ENCODE measurements at places on chromosomes 4 and X.
A peak's percentile ranks its signal among the peaks of the same experiment; 100 is the strongest.

DNA sequence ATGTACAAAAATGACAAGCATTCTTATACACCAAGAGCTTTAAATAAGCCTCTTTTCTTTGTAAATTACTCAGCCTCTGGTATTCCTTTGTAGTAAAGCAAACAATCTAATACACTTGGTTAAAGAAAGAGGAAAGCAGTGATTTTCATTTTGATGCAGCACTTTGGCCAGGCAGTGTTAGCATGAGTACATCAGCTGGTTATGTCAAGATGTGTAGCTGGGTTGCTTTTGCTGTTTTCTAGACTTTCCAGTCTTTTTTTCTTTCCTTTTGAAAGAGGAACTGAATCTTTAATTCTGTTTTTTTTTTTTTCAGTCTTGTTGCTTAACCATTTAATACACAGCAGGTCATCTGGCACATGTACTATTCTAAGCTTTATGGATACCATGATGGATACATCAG lies 167.1 kb upstream of the AADAT start:
- DNase-seq = no peak

DNA sequence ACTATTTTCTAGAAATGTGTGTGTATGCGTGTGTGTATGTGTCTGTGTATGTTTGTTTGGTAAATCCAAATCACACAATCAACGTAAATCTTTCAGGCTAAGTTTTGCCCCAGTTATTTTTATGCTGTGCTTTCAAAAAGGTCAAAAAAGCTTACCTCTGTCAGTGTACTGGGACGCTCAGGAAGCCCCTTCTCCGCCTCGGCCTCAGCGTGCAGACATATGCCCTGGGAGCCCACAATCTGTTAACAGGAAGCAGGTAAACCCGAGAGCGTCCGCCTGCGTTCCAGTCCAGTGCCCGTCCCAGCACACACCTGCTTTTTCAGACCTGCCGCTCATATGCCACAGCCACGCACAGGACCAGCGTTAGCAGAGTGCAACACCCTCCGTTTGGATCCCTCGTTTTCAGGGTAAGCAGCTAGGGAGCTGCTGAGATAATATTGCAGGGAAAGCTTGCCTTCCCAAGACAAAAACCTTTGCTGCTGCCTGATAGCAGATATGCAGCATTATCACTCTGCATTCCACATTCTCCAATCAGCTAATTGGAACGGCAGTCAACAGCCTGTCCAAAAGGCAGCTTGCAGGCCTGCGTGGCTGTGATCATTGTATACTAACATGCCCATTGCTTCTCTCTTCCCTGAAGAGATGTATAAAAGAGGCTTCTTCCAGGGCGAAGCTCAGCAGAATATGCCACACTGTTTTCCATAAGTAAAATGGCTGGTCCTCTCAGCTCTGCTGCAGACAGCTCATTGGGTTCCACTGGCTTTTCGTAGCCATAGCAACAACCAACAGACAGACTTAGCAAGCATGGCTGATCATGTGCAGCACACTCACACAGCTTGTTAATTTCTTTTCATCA lies at the start of gene SORBS2:
SORBS2 (minus strand) TSS at position 686 of the 856 bp plus-strand sequence. CDS start 121,623 bp downstream, outside the sequence.
- DNase-seq = peak; percentile 21

DNA sequence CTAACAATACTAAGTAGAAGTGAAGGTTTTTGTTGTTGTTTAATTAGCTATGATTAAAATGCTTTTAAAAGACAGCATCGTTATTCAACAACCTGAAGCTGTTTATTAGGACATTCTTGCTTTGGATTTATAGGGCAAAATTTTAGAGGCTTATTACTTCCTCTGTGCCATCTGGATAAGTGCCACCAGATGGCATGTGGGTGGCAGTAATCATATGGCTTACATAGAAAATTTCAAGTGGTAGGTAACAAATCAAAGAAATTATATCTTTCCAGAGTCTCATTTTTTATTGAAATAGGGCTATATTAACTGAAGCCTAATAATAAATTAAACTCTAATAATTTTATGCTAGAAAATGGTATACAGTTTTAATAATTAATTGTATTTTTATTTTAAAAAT lies 83.3 kb upstream of the HTR2C start:
- no peak for DNase-seq

- no peak for DNase-seq
These were observed 142.8 kb upstream of the RAI2 start for GRCh38 chrX:18003876-18004275.

DNA sequence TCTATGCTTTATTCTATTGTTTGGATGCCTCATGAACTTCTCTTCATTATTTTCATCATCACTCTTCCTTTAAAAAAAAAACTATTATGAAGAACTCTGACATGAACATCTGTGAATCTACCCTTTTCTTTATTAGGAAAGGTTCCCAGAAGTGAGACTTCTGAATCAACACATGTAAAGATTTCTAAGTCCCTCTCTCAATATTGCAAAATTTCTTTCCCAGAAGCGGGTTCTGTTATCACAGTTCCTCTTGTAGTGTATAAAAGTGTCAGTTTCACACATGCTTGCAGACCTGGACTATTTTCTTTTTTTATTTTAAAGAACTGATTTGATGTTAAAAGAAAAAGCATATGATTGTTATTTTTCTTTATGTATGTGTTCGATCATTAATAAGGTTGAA lies 330.8 kb upstream of the KLF3 start:
- no peak for DNase-seq

DNA sequence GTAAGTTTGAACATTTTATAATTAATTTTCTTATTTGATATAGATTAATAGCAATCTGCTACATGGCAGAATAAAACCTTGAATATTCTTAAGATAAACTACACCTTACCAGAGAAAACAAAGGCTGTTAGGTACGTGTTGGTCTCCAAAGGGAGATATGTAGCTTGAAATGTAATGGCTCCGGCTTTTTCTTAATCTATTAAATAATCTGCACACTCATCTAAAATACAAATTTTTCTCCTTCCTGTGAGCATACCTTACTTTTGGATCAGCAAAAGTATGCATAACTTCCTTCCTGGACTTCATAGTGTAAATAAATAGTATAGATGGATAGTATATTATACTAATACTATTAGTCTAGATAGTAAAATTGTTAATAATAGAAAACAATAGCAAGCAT lies 141.3 kb downstream of the JADE1 start:
- DNase-seq = no peak

GRCh38 chr4:121376097-121376496 lies 4.7 kb downstream of the QRFPR start:
- DNase-seq = no peak

DNA sequence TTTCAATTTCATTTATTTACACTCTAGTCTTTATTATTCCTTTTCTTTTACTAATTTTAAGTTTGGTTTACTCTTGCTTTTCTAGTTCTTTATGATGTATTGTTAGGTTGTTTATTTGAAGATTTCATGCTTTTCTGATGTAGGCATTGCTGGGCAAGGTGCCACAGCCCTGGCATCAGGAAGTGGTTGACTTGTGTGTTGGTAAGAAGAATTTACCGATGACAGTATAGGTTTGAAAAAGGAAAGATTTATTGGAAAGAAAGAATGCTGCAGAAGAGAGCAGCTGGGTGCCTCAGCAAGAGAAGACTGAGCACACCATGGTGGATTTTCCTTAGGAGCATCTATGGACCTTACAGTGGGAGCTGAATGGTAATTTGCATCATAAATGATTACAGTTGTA lies 153.2 kb downstream of the KLF8 start:
- DNase-seq = no peak

- DNase-seq = no peak
These were observed 1141.5 kb downstream of the PCDH18 start for GRCh38 chr4:136390824-136391223.

DNA sequence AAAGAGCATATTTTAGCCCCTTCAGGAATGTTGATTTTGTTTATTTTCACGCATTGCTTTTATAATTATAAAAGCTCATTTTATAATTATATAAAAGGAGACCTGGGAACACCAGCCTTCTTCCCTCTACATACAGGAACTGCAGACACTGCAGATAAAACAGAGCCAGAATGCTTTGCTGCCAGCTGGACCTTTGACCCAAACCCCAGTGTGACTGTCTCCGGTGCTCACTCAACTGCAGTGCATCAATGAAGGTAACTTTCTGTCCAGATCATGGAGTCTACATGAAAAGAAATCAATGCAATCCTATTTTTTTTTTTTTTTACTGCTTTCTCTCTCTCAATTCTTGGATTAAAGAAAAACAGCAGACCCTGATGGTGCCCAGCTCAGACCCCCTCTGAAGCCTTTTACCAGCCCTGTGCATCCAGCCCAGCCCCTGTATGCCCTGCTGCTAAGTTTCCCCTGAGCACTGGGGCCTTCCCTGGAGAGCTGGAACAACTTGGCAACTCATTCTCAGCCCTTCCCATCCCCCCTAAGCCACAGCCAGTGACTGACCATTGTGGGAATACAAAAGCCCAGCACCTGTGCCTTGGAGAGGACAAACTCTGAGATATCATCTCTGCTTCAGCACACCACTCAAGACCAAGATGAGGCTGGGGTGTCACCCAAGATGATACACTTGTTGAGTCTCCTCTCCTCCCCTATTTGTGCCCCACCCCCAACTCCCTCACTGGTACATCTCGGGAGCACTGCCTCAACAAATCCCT lies 182.1 kb downstream of the EVC2 start:
- DNase-seq = no peak

GRCh38 chr4:31548823-31549222 lies 828.7 kb downstream of the PCDH7 start:
- DNase-seq = no peak

DNA sequence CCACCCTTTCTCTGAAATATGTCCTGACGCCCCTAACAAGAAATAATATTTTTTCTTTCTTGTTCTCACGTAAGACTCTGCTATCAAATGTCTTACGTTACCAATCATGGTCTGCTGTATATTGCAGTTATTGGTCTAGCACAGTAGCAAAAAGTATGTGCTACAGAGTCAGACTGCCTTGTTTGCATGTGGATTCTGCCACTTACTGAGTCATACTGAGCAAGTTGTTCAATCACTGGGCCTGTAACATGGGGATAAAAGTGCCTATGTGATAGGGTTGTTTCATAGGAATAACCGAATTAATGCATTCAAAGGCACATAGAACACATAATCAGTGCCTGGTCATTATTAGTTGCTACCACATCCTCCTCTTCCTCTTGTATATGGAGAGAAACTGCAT lies 14.1 kb downstream of the RPGR start:
- DNase-seq = no peak

- no peak for DNase-seq
These were observed 30.1 kb downstream of the RTL5 start for GRCh38 chrX:72101597-72102037.

GRCh38 chr4:81255524-81255923 lies 40.5 kb upstream of the PRKG2 start:
- DNase-seq = no peak

GRCh38 chrX:43314525-43314924 lies 341.6 kb upstream of the MAOA start:
- no peak for DNase-seq

DNA sequence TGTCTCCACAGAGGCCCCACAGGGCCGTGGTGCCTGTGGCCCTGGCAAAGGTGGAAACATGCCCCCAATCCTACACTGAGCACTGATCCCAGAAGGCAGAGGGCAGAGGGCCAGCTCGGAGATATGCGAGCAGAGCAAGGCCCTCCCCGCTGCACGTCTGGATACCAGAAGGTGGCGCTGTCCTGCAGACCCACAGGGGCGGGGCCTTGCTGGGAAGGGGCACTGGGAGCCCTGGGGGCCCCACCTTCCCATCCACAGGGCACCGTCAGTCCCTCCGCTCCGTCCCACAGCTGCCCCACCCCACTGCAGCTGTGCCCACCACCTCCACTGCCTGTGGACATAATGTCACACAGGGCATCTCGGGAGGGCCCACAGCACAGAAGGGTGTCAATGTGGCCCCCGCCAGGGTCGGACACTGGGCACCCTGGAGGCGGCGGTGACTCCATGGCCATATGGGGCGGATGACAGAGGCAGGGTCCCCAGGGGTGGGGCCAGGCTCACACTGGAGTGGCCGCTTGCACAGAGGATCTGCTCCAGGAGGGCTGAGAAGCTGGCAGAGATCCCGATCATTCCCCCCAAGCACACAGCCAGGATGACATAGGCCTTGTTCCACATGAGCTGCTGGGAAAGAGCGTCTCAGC lies 4.8 kb downstream of the SLC49A3 start:
- peak; percentile 79 for DNase-seq

- DNase-seq = no peak
These were observed 59.0 kb downstream of the REELD1 start for GRCh38 chr4:146273204-146273901.

DNA sequence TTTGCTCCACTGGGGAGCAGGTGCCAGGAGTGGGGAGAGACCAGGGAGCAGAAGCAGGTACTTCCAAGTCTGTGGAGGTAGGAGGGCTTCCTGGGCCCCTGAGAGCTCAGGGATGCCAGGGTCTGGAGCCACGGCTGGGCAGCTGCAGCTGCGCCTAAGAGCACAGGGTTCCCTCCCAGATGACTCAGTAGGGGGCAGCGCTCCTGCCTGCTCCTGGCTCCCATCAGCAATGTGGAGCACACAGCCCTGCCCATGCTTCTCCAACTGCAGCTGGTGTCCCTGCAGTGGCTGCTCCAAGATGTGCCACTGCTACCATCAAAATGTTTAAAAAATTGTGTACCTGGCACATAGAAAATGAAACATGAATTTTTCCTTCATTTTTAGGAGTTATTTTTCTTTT lies 1028.2 kb downstream of the PCDH7 start:
- DNase-seq = no peak

DNA sequence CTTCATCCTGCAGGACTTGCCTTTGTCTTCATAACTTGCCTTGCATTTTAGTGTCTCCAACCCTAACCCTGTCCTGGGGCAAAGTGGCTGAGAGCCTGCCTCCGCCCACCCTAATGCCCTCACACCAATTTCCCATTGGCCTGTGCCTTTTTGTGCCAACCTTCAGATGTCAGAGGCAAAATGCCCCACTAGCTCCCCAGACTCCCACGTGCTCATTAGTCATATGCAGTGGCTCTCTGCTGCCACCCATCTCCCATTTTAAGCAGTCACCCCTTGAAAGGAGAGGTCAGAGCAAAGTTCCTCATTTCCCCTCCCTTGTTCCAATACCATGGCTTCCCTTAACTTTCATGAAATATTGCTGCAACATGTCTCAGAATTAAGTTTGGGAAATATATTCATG lies 74.8 kb upstream of the PASD1 start:
- DNase-seq = peak; percentile 33

- no peak for DNase-seq
These were observed 77.1 kb upstream of the LSM6 start for GRCh38 chr4:146098397-146098796.

DNA sequence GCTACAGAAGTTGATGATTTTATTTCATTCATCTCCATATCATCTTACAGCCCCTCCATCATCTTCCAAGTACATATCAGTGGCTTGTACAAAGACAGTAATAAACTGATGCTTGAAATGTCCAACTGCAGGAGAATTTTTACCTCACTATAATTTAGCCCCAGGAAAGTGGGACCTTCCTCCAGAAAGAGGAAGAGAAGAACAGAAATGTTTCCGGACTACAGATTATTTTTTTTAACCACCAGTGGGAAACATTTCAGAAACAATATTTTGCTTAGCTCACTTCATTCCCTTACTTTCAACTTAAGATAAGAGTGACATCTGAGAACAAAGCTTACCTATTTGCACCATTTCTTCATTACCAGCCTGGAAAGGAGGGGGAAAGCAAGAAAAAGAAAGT lies 2.0 kb downstream of the ADAMTS3 start:
- no peak for DNase-seq
